ENCODE measurements at places on chromosomes 7 and 10.
A peak's percentile ranks its signal among the peaks of the same experiment; 100 is the strongest.

DNA sequence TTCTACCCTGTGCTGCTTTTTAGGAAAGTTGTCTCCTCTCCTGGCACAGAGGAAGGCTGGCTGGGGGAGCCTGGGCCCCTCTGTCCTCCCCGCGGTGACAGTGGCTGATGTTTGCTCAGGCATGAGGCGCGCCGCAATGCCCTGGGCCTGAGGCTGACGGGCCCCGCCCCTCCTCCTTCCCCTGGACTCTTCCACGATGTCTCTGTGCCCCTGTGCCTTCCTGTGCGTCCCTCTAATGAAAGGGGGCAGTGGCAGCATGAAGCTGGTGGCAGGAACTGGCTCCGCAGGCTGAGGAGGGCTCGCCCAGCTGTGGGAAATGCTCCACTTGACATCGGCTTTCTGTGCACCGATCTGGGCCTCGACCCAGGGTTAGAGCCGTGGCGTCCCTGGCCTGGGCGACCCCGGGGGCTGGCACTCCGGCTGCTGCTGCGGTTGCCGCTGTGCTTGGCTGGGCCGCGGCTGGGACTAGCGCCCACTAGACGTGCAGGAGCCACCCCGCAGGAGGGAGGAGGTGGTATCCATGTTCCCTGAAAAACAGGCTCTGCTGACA is 67.9 kb downstream of the ZNF680 start:
- no peak for DNase-seq

DNA sequence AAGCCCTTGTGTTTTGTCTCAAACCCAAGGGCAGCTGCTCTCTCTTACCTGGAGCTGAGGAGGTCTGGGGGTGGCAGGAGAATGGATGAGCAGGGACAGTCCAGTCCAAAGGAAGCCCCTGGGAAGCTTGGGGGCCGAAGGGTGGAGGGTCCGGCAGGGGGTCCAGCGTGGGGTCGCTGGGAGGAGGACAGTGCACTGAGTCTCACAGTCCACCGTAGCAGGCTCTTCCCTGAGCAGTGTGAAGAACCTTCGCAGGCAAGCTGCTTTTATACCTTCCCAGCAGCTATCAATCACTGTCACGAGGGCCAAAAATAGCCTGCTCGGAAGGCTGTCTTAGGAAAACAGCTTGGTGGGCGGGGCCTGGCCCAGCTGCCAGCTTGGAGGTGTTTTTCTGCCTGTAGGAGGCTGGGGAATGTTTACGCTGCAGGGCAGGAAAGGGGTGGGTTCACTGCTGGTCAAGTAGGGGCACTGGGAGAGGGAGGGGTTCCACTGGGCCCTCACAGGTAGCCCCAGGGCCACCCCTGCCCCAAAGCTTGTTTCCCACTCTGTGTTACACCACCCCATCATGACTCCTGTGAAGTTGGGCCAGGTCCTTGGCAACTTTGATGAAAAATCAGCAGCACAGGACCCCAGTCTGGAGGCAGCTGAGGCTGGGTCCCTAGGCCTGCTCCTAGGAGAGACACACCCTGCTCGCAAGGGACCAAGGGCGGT is at the start of gene DEPP1:
Gene DEPP1, minus strand, starts transcription at position 240 of the 711 bp plus-strand sequence. CDS start 779 bp downstream, outside the sequence.
- DNase-seq = no peak

DNA sequence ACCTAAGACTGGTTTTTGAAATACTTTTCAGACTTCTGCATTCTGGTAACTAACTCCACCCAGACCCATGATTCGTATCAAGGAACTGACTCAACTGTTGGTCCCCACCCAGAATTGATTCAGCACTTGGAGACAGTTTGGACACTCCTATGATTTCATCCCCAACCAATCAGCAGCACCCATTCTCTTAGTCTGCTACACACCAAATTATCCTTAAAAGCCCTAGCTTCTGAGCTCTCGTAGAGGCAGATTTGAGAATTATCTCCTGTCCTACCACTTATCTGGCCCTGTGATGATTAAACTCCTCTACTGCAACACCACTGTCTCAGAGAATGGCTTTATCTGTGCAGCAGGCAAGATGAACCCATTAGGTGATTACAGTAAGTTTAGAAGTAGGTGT is 7.7 kb upstream of the GSTO1 start:
- no peak for DNase-seq

DNA sequence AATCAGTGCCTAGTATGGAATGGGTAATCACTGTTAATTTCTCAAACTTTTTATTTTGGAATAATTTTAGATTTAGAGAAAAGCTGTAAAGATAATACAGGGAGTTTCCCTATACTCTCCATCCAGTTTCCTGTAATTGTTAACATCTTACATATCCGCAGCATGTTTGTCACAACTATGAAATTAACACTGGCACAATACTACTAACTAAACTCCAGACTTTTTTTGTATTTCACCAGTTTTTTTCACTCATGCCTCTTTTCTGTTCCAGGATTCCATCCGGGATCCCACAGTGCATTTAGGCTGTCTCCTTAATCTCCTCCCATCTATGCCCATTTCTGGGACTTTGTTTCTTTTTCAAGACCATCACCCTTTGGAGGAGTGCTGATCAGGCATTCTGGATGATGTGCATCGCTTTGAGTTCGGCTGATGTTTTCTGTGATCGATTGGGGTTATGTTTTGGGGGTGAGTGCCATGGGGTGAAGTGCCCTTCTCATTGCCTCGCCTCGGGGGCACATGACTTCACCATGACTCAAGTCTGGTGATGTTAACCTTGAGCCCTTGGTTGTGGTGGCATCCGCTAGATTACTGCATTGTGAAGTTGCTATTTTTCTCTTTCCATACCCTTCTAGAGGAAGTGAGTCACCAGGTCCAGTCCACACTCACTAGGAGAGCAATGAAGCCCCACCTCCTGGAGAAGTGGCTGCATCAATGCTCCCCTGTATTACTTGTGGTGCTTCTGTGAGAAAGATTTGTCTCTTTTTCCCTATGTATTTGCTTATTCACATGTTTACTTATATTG is 43.9 kb upstream of the GRB10 start:
- peak; percentile 18 for DNase-seq

GRCh38 chr7:108380517-108380916 is 75.7 kb downstream of the NRCAM start:
- DNase-seq = no peak

- DNase-seq = no peak
These were observed 23.0 kb downstream of the GSDME start for GRCh38 chr7:24734306-24734705.

DNA sequence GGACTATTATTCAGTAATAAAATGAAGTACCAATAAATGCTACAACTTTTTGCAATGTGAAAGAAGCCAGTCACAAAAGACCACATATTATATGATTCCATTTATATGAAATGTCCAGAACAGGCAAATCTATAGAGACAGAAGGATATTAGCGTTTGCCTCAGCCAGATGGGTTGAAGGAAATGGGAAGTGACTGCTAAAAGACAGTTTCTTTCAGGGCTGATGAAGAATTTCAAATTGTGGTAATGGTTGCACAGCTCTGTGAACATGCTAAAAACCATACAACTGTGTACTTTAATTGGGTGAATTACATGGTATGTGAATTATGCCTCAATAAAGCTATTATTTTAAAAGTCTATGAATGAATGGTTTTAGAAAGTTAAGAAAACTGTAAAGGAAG is 23.9 kb upstream of the REEP3 start:
- no peak for DNase-seq

GRCh38 chr10:110279407-110279986 is 25.2 kb downstream of the SMNDC1 start:
- DNase-seq = peak; percentile 2

DNA sequence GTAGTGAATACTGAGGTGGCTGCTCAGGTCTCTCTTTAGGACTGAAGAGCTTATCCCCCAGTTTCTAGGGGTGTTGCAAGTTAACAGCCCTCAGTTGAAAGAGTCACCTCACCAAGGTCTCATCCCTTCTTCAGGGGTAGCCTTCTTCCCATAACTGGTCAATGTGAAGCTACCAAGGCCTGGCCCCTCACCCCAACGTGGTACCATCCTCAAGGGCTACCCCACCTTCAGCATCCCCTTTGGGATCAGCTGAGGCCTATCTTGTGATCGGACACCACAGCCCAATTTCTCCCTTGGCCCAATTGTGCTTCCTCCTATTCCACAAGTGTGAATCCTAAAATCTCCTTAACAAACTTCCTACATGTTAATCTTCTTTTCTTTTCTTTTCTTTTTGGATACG is 289.5 kb upstream of the MKLN1 start:
- DNase-seq = no peak

DNA sequence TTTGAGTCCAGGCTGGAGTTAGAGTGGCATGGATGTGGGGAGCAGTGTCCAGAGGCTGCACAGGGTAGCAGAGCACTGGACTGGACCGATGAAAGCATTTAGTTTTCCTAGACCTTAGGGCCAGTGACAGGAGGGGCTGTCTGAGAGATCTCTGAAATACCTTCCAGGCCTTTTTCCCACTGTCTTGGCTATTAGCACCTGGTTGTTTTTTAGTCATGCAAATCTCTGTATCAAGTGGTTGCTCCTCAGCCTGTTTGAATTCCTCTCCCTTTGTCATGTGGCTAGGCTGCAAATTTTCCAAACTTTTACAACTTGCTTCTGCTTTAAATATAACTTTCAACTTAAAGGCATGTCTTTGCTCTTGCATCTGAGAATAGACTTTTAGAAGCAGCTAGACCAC is 504.3 kb upstream of the VSTM2A start:
- DNase-seq = no peak

GRCh38 chr10:17662193-17663138 is 18.5 kb downstream of the STAM start:
- no peak for DNase-seq

DNA sequence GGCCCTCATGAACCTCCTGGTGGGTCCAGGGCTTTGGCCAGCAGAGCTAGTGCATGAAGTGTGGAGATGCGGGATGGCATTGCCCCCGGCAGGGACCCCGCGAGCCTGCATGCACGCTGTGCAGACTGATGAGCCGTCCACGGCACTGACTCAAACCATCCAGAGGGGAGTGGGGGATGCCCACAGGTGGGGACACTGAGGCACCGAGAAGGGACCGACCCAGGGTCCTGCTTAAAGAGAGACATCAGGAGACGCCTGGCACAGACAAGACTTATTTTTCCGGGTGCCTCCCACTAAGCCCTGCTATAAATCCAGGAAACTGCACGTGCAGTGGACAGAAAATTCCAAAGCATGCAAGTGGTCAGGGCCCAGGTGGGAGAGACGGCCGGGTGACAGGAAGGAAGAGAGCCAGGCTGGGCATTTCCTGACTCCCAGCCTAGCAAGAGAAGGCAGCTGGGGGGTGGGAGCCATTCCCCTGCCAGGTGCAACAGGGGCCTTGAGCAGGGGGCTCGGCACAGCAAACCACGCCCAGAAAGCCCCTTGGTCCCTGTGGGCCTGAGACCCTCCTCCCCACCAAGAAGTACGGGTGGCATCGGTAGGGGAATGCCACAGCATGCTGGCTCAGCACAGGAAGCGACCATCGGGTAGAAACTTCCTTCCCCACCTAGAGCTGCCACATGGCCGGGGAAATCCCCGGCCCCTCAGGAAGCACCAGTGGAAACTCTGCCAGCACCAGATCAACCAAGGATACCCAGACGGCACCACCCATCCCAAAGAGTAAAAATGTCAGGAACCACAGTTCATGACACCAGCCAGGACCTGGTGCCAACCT is 91.5 kb downstream of the FOXL3 start:
- DNase-seq = no peak

GRCh38 chr7:77837966-77838365 is 39.4 kb downstream of the PHTF2 start:
- no peak for DNase-seq

DNA sequence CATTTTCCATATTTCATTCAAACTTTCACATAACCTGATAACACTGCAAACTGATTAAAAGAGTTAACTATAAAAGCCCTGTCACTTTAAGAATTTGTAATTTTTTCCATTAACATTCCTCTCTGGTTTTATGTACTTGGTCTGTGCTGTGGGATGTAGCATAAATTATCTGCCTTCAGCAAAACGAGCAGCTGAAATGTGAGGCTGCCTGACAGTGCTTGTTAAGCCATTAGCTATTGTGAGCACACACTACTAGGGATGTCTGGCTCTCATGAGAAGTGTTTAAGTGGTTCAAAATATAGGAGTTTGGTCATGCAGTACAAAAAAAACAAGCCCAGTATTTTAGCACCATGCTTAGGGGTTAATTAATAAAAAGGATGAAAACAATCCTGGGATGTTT is 63.0 kb downstream of the HOXA1 start:
- DNase-seq = no peak
